ENCODE measurements at places on chromosomes 5 and 9. TPM values are rescaled to one million over a fixed set of nuclear protein-coding genes. Genes with fewer than 3 reads are reported as not detected.

PLPP7 gene
- 2.2 TPM for total RNA-seq

AGXT2 gene
- not detected for total RNA-seq

ANGPTL2 gene
- 1.7 TPM for total RNA-seq

FOXD4L5 gene
- total RNA-seq = not detected

PPIC gene
- 25.0 TPM for total RNA-seq

GRCh38 chr9:34338665-34339385 is 9.5 kb downstream of the NUDT2 start:
- DNase-seq = no peak

- DNase-seq = no peak
These were observed 328.9 kb downstream of the DEPDC1B start for GRCh38 chr5:60371065-60371464.

DNA sequence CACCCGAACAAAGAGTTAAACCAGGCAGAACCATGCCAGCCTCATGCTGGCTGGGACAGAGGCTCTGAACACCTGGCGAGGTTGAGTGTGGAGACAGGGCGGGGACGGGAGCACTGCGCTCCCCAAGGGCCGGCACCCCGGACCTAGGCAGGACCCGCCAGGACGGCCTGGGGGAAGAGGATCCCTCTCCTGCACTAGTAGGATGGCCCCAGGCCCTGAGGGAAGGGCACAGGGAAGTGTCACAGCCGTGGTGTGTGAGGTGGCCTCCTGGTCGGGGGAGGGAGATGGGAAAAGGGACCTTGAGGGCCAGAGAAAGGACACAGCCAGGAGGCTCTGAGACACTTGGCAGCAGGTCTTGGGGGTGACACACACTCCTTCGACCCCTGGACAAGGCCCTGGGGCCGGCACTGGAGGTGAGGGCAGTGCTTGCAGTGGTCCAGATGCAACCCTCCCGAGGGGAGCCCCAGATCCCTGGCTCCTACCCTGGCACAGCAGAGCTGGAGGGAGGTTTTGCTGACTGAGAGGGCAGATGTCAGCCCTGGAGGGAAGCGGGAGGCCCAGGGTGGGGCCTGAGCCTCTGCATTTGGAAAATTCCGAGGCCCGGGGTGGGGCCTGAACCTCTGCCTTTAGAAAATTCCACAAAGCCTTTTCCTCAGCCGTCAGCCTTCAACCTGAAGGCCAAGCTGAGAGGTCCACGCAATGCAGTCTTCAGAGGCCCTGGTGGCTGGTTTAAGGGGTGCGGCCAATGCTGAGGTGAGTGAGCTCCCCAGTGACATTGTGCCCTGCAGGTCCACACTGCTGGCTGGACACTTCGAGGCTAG is 24.8 kb upstream of the TERT start:
- DNase-seq = no peak

DNA sequence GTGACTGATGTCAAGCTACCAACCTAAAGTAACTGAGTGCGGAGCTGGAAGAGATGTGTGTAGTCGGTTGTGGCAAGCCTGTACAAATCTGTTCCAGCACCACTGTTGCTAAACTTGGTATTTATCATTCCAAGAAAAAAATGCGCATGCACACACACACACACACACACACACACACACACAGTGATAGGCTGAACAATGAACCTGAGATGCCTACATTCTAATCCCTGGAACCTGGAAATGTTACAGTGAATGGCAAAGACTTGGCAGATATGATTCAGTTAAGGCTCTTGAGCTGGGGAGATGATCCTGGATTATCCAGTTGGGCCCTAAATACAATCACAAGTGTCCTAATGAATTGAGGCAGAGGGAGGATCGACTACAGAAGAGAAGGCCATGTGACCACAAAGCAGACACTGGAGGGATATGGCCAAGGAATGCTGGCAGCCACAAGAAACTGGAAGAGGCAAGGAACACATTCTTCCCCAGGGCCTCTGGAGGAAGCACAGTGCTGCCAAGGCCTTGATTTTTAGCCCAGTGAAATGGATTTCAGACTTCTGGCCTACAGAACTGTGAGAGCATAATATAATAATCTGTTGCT is 49.7 kb upstream of the LHFPL2 start:
- DNase-seq = no peak

GRCh38 chr5:313806-314376 is 7.6 kb upstream of the AHRR start:
- DNase-seq = no peak

DNA sequence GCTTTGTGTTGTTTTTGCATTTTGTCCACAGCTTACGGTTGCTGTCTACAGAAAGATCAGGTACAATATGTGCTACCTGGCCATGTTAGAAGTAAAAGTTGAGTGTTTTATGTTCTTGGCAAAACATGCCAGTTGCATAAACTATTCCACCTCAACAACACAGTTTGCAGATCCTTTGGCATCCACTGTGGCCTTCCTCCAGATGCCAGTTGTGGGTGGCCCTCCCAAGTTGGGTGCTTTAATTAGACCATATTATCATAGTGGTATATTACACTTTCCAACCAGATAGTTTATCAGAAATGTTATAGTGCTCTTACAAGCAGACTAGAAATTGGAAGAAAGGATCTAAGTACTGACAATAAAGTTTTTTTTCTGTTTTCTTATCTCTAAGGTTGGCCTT is 386.9 kb upstream of the KCNN2 start:
- no peak for DNase-seq

DNA sequence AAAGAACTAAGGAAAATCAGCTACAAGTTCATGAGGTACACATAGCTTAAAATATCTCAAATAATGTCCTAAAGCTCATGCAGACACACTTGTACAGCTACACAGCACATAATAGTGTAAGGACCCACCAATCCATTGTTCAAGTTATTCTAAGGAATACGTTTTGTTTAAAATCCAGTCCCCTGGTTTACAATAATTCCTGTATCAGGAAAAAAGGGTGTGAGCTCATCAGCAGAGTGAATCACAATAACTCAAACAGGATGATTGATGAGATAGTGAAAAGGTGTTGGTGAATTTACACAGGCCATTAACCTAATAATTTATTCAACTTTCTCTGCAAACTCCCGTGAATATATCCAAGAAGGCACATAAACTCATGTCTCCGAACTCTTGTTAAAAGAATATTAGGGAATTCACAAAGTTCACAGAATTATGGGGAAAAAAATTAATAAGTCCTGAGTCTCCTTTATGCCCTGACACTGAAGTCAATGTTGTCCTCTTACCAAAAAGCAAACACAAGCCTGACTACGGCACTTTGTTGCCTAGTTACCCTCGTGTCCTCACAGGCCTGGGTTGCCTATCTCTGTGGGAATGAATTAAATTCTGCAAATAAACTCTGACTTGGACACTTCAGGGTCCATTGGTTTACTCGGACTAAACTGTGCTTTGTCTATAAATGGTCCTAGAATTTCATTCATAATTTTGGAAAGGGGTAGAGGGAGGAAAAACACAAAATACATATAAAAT is 142.8 kb upstream of the PDE4D start:
- no peak for DNase-seq

- DNase-seq = no peak
These were observed 91.6 kb downstream of the NFIB start for GRCh38 chr9:14222149-14222835.

DNA sequence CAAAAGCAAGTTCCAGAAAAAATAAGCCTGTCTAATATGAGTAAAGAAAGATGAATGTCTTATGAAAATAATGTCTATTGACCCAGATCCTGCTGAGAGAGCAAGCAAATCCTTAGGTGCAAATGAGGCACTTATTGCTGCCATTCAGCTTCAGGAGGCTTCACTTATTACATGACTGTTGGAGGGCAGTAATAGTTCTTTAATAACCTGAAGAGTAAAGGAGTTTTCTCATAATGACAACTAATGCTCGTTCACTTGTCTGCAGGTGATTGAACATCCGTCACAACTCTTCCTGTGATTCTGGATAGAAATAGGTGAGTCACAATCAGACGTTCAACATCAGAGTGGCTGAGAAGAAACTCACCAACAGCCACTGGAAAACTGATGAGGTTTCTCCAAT is 58.3 kb downstream of the SPOCK1 start:
- no peak for DNase-seq

DNA sequence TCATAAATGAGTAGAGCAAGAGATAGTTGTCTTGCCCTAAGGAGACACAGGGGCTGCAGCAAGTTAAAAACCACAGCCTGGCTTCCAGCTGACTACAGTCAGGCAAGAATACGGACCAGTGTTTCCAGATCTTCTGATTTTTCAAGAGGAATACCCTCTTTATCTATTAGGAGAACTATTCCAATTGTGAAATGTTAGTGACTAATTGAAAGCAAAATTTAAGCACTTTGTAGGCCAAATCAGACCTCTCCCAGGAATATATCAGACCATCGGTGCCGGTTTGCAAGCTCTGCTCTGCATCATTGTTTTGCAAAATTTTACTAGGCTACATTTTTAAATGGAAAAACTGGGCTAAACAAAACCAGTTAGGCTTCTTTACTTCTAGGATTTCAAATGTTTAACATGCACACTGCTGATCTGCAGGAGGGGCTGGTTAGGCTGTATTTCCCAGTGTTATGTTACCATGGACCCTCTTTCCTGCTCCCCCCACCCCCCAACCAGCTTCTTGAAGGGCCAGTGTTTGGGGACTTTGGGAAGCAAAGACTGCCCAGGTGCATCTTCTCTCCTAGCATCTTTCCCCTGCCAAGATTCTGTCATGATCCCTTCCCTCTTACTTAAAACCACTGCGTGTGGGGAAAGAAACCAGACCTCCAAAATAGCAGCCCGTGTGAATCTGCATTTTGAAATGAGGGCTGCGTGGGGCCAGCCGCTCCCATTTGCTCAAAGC is 1.1 kb upstream of the ARSI start:
- DNase-seq = no peak

DNA sequence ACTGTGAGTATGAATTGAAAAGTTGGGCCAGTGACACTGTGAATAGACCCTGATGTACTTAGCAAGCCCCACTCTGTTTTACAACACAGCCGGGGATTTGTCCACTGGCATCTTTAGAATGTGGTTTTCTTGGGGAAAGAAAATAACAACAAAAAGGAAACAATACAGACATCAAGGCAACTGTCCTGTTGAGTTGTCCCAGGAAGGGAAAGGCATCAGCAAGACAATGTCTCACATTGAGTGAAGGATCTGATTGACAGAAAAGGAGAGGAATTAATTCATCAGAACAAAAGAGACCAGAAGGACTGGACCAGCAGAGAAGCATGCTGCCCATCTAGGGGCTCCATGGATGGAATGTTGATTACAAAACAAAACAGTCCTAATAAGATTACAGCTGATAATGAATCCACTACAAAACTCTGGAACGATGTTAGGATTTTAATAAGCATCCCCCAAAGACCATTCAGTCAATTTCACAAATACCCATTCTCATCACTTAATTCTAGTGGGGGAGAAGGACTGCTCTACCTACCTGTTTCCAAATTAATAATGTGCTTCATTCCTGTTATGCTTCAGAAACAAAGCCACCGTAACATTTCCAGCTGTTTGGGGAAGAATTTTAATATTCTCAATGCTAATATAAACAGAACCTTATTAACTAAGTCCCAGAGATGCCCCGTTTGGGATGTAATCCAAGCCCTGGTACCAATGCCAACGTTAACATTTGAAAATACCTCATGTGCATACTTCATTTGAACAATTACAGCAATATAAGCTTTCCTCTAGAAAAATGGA is 298.0 kb downstream of the SPOCK1 start:
- DNase-seq = no peak

- DNase-seq = no peak
These were observed 16.5 kb downstream of the PAX5 start for GRCh38 chr9:37017546-37017945.

DNA sequence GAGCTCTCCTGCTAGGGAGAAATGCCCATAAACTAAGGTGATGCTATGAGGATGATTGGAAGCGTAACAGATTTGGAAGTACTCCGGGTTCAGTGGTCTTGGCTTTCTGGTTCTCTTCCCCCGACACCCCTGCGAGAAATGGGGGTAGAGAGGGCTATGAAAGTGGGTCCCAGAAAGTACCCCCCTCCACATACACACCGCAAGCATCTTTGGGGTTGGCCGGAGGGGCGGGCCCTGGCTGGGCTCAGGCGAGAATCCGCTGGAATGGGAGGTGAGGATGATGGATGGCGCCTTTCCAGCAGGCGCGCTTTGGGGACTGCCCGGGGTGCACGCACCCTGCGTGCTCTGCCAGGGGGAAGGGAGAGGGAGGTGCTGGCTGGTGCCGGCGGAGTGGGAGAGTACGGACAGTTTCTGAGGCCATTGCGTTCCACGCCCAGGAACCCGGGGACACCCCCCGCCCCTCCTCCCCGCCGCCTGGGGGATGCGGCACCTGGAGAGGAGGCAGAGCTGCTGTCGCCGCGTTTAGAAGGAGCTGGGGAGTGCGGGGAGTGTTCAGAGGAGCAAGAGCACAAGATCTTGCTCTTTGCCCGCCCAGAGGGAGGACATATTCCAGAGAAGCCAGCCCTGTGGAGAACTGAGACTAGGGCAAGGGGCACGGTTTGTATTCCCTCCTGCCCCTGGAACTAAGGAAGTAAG is 1.9 kb downstream of the PCSK5 start:
- DNase-seq = no peak

- no peak for DNase-seq
These were observed 22.0 kb upstream of the NIPBL start for GRCh38 chr5:36854402-36855140.
